Activated naive CD4-positive, alpha-beta T cell treated with anti-CD3 and anti-CD28 coated beads for 36 hours (primary cell): ENCODE measurements at places on chromosomes 2 and 18.

DNA sequence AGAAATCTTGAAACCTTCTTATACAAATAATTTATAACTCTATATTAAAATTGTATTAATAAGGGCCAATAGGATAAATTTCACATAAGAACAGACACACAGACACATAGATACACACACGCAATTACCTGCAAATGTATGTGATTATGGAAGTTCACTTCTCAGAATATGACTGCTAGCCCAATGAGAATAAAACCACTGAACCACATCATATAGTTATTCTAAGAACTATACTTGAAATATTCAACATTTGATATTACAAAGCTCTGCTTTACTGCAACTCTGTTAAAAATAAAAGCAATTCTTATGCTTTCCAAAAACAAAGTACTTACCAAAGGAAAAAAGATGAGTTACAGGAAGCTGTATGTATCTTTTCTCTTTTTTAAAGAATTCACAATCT, 51.1 kb downstream of the PGAP1 start:
- no peak overlapping the region for H3K4me3 ChIP-seq
- H3K27me3 ChIP-seq = no peaks in the 10 kb centered on the region
- H3K4me1 ChIP-seq = no peaks in the 10 kb centered on the region
- DNase-seq = no peak

DNA sequence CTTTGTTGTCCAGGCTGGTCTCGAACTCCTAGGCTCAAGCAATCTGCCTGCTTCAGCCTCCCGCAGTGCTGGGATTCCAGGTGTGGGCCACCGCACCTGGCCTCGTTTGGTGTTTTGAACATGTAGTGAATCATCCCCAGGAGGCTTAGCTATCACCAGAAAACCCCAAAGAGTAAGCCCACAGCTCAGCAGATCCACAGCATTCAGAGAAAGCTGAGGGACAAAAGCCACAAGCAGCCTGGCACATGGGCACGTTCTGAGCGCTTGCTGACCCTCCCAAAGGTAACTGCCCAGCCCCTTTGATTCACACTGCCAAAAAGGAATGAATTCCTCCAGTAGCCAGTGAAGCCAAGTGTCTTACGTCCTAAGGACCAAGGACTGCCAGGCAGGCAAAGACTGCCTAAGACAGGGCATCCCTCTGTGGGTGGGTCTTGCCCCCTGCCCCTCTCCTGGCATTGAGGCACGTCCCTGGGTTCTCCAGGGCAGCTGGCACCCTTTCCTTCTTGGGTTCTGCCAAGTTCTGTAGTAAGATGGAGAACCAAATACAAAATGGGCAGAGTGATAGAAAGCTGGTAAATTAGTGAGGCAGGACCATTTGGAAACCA, 31.7 kb downstream of the MBP start:
- no peaks in the 10 kb centered on the region for H3K27me3 ChIP-seq
- DNase-seq = peak; percentile 65
- peaks cover 41% of the 10 kb centered on the region for H3K36me3 ChIP-seq
- H3K27ac ChIP-seq = peak overlapping the region; percentile 98
- H3K4me3 ChIP-seq = peak overlapping the region; percentile 50

DNA sequence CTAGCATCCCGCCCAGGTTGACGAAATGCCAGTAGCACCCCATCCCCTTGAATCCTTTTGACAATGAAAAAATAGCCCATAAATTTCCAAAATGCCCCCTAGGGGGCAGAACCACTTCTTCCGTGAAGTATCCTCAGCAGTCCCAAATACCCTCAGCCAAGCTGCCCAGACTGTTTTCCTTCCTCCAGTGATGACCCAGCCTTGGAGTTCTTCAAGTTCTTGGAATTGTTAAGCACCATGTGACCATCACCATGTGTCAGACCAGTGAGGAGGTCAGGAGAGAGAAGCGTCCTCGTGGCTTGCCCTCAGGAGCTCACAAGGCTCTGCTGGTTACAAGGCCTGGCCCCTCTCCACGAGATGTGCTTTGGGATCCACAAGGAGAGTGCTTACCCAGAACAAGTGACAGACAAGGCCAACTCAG, 1.4 kb upstream of the SLC23A3 start:
- H3K4me3 ChIP-seq = no peak overlapping the region
- peaks cover 5% of the 10 kb centered on the region for H3K36me3 ChIP-seq
- no peaks in the 10 kb centered on the region for H3K27me3 ChIP-seq
- H3K27ac ChIP-seq = no peak overlapping the region
- DNase-seq = peak; percentile 51
- peaks cover 25% of the 10 kb centered on the region for H3K4me1 ChIP-seq

GRCh38 chr2:99698896-99699295, 209.1 kb upstream of the REV1 start:
- no peak overlapping the region for H3K27ac ChIP-seq
- peaks cover 2% of the 10 kb centered on the region for H3K36me3 ChIP-seq
- no peak for DNase-seq
- H3K27me3 ChIP-seq = peaks cover 2% of the 10 kb centered on the region
- peaks cover 3% of the 10 kb centered on the region for H3K4me1 ChIP-seq

GRCh38 chr2:102235491-102235890, 48.7 kb downstream of the IL1RL2 start:
- peaks cover 43% of the 10 kb centered on the region for H3K4me1 ChIP-seq
- DNase-seq = peak; percentile 68
- no peaks in the 10 kb centered on the region for H3K27me3 ChIP-seq
- no peak overlapping the region for H3K27ac ChIP-seq
- no peaks in the 10 kb centered on the region for H3K36me3 ChIP-seq

GRCh38 chr2:205636549-205637319, 45.6 kb upstream of the NRP2 start:
- peaks cover 15% of the 10 kb centered on the region for H3K4me1 ChIP-seq
- H3K27ac ChIP-seq = no peak overlapping the region
- no peak overlapping the region for H3K4me3 ChIP-seq
- DNase-seq = peak; percentile 10
- H3K36me3 ChIP-seq = no peaks in the 10 kb centered on the region

GRCh38 chr2:166184789-166185188, 57.0 kb upstream of the SCN1A start:
- no peak overlapping the region for H3K4me3 ChIP-seq
- no peaks in the 10 kb centered on the region for H3K36me3 ChIP-seq

GRCh38 chr18:43563780-43564179, 286.5 kb upstream of the SYT4 start:
- no peaks in the 10 kb centered on the region for H3K4me1 ChIP-seq
- no peak overlapping the region for H3K4me3 ChIP-seq
- H3K27me3 ChIP-seq = no peaks in the 10 kb centered on the region
- no peak for DNase-seq
- H3K27ac ChIP-seq = no peak overlapping the region

- DNase-seq = no peak
- H3K36me3 ChIP-seq = no peaks in the 10 kb centered on the region
- H3K4me1 ChIP-seq = no peaks in the 10 kb centered on the region
- no peak overlapping the region for H3K27ac ChIP-seq
These were observed 44.7 kb downstream of the TGFA start for GRCh38 chr2:70508711-70509462.

DNA sequence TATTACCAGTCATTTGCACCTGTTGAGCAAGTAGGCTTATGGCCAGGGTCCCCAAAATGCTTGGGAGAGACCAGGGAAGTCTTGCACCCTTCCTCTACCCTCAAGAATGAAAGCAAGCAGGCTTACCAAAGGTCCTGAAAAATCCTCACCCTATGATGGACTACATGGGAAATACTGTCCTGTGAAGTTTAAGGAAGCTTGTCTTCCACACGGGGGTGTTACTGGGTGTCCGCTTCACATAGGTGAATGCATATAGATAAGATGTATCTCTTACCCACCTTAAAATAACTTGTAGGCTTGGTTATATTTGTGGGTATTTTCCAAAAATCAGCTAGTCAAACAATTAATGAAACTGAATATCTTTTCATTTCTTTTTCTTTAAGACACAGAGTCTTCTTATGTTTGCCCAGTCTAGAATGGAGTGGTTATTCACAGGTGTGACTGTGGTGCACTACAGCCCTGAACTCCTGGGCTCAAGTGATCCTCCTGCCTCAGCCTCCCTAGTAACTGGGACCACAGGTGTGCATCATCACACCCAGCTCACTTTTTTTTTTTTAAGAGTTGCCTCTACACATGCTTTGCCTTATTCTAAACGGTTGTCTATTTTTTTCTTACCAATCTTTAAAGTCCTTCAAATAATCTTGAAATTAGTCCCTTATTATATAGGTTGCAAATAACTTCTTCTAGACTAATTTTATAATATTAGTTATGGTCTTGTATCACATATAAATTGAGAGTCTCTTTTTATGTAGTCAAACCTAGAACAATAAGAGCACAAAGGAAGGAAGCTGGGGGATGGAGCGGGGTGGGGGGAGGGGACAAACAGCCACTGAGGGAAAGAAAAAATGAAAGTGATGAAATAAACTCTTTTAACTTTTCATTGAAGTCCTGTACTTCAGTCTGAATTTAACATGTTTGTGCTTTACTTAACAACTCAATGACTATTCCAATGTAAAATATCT, 49.0 kb downstream of the CERKL start:
- H3K27me3 ChIP-seq = no peaks in the 10 kb centered on the region
- peaks cover 6% of the 10 kb centered on the region for H3K36me3 ChIP-seq
- no peak overlapping the region for H3K4me3 ChIP-seq
- peak overlapping the region; percentile 75 for H3K27ac ChIP-seq

- no peaks in the 10 kb centered on the region for H3K36me3 ChIP-seq
- no peak overlapping the region for H3K4me3 ChIP-seq
- no peak for DNase-seq
These were observed 167.4 kb downstream of the THSD7B start for GRCh38 chr2:136932700-136933099.

GRCh38 chr2:176999301-176999700, 213.3 kb upstream of the HNRNPA3 start:
- H3K27ac ChIP-seq = no peak overlapping the region
- DNase-seq = peak; percentile 18

GRCh38 chr2:20016346-20016745, 3.9 kb upstream of the MATN3 start:
- H3K4me1 ChIP-seq = peaks cover 8% of the 10 kb centered on the region
- H3K4me3 ChIP-seq = no peak overlapping the region
- no peak overlapping the region for H3K27ac ChIP-seq
- DNase-seq = no peak

DNA sequence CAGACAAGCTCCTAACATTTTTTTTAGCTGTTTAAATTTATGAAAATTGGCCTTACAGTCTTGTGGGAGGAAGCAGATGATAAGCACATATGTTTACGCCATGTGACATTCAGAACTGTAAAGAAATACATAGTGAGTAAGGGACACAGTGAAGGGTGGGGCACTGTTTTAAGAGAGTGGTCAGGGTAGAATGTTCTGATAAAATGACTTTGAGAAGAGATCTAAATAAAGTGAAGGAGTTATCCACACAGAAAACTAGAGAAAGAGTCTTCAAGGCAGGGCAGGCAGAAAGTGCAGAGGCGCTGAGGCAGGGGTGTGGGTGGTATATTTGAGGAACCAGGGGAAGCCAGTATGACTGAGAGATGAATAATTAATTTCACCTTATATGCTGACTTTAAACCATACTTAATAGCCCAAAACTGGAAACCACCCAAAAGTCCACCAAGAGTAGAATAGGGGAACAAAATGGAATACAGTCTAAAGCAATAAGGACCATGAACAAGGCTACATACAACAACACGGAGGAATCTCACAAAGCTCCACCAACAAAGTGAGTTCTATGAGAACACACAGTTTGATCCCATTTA, 8.6 kb downstream of the MREG start:
- H3K27ac ChIP-seq = peak overlapping the region; percentile 33
- H3K4me1 ChIP-seq = peaks cover 38% of the 10 kb centered on the region
- H3K36me3 ChIP-seq = no peaks in the 10 kb centered on the region
- no peaks in the 10 kb centered on the region for H3K27me3 ChIP-seq

DNA sequence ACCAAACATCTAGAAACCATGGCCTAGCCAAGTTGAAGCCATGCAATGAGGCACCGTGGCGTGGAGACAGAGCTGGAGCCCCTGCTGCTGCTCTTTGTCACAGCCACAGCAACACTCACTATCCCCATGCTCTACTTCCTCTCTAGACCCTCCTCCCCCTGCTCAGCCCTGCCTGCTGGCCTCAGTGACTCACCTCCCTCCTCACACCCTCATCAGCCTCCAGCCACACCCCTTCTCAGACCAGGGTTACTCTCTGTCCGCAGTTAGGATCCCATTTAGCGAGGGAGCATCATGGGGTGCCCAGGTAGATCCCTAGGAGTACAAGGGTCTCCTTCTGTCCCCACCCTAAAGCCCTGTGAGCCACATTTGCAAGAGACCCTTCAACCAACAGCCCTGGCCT, 25.4 kb upstream of the SOX11 start:
- H3K36me3 ChIP-seq = no peaks in the 10 kb centered on the region
- H3K27me3 ChIP-seq = peaks cover 1% of the 10 kb centered on the region
- no peak overlapping the region for H3K4me3 ChIP-seq
- H3K4me1 ChIP-seq = no peaks in the 10 kb centered on the region
- no peak overlapping the region for H3K27ac ChIP-seq
- no peak for DNase-seq
